ENCODE measurements at places on chromosomes 11 and 22.

DNA sequence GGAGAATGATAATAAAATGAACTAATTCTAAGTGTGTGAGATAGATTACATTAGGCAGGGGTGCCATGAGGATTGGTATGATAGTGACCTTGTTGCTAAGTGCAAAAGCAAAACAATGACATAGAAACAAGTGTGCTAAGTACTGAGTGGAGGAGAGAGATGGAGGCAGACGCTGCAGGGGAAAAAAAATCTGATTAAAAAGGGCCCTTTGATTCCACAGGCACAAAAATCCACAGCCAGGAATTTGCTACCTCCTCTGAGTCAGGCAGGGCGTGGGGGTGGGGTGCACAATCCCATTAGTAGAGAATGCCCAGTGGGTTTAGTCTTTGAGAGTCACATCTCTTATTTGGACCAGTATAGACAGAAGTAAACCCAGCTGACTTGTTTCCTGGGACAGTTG is at the start of gene CNTF:
Gene CNTF (plus strand): TSS at position 322 of the 400 bp plus-strand sequence. CDS start 88 bp downstream, outside the sequence.
- no peak for DNase-seq

GRCh38 chr11:35178067-35178805 is 39.3 kb downstream of the CD44 start:
- no peak for DNase-seq

DNA sequence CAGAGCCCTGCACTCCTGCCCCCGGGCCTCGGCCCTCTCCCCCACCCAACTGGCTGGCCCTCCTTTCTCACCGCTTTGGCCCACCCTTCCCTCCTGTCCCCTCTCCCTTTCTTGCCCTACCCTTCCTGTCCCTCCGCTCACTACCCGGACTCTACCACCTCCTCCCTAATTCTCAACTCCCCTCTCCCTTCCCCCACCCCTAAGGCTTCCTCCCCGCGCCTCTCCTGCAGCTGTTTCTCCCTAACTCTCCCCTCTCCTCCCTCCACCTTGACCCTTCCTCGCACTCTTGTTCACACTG is 421 bp downstream of the SLC15A3 start:
- no peak for DNase-seq

- DNase-seq, result no peak
These were observed 27.5 kb upstream of the DGCR8 start for GRCh38 chr22:20052309-20053259.

GRCh38 chr11:75893251-75893650 is 78.2 kb downstream of the UVRAG start:
- no peak for DNase-seq

DNA sequence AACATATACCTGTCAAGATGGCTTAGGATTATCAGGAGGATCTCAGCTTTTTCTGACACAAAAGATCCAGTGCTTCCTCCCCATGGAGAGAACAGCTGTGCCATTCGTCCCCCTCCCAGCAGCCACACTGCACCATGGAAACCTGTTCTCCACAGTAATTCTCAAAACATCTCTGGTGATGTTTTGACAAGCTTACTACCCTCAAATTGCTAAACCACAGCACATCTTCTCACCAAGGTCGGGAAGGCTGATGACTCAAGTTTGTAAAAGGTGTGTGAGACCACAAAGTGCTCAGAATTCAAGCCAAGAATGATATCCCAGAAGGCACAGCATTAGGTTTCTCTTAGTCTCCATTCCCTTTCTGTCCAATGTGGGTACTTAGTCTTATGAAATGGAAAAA is 3.9 kb upstream of the RAB38 start:
- DNase-seq, result no peak

DNA sequence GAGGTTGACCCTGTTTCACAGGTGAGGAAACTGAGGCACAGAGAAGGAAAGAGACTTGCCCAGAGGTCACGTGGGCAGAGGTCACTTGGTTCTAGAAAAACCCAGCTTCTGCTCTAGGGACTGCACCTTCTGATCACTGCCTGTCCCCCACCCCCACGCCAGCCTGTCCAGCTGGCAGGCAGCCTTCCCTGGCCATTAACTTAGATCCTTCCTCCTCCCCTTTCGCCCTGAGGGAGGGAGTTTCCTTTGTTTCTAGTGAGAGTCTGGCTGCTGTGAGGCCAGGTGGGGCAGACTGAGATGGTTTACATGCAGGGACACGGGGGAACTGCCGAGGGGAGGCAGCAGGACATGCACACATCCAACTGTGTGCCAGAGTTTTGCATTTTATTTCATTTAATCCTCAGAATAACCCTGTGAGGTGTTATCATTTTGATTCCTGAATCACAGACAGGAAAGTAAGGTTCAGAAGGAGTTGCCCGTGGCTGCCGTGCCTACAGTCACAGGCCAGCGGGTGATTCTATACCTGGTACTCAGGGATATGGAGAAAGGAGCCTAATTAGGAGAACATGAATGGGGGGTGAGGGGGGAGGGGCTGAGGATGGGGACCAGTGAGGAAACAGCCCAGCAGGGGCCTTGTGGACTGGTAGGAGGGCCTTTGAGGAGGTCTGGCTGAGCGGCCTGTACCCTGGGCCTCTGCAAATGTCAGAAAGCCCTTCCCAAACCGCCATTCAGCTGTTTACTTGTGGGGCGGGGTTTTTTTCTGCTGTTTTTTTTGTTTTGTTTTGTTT is 3.4 kb downstream of the FAM83F start:
- DNase-seq, result no peak

DNA sequence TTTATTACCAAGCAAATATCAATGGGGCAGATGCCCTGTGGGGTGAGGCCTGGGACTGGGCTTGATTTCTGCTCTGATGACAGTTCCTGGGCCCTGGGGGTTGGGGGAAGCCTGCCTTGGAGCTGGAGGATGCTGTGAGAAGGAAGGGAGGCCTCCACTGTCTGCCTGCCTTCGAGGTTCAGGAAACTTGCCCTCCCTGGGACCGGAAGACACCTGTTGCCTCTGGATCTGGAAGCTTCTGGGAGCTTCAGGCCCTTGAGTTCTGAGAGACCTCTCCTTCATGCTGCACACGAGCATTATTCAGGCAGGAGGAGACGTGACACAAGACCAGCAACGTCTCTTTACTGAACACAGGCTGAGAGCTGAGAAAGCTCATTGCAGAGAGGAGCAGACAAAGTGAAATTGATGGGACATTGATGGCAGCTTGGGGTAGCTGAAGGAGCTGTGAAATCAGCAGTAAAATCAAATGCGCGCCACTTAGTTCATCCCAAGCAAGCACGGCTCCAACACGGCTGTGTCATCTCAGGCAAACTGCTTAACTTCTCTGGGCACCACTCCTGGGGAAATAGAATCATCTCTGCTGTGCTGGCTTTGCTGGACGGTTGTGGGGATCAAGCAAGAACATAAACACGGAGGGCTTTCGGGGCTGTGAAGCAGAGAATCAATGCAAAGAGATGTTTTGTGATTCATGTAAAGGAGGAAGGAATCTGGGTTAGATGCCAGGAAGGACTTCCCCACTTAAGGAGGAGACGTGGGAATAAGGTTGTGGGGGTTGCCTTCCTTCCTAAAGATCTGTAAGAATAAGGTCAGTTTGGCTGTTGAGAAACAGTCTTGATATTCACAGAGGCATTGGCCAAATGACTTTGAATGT is 64.5 kb downstream of the TP53I11 start:
- DNase-seq, result no peak

- no peak for DNase-seq
These were observed 157.5 kb downstream of the WNT11 start for GRCh38 chr11:76048763-76049162.

DNA sequence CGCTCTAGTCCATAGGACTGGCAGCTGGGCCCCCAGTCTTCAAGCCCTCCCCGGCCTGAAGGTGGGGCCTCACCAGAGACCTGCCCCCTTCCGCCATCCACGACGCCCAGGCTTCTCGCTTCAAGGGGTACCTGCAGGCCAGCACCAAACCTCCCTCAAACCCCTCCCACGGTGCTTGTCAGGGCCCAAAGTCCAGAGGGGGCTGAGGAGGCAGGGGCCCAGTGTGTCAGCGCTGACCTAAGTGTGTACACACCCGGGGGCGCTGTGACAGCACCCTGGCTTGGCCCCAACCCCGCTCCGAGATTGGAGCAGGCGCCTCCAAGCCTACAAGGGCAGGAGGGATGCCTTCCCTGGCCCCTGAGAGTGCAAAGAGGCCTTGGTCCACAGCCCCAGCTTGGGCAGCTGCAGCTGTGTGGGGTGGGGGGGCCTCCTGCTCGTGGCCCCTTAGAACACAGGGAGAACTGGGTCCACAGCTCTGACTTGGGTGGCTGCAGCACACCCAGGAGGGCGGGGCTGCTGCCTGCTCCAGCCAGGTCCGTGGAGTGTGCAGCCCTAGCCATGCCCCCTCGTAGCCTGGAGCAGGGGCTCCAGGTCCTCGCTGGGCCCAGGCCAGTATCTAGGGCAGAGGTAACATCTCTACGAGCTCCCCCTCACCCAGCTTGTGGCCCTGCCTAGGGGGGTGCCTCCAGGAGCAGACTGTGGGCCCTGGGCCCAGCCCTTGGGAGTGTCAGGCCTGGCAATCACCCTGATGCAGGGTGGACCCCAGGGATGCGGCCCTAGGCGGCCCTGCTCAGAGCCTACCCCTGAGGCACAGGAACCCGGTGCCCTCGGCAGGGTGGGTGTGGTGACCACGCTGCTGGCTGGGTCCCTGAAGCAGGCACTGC is 4.9 kb downstream of the SBF2 start:
- DNase-seq, result no peak

GRCh38 chr11:14774721-14775120 is 117.3 kb downstream of the CYP2R1 start:
- DNase-seq, result no peak

Data from left forelimb (tissue), 1 donor.